ENCODE measurements at places on chromosomes 3 and 15.
A peak's percentile ranks its signal among the peaks of the same experiment; 100 is the strongest.

- DNase-seq = peak; percentile 82
These were observed 15.3 kb downstream of the DNAJC13 start for GRCh38 chr3:132432639-132433038.

DNA sequence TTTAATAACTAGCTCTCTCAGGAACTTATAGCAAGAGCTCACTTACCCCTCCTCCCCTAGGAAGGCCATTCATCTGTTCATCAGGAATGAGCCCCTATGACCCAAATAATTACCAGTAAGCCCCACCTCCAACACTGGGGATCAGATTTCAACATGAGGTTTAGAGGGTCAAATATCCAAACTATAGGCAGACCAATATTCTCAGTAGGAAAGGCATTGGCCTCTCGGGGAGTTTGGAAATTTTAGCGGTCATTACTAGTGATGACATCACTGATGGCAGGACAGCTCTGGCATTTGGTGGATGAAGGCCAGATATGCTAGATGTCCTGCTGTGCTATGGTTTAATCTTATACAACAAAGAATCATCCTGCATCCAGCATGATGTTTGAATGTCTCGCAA lies 15.2 kb upstream of the CD47 start:
- no peak for DNase-seq

- no peak for DNase-seq
These were observed 77.2 kb upstream of the CFAP20DC start for GRCh38 chr3:59127071-59127470.

- DNase-seq = no peak
These were observed 145.7 kb upstream of the MEIS2 start for GRCh38 chr15:37246065-37246464.

GRCh38 chr3:15164340-15164739 lies 41.7 kb upstream of the CAPN7 start:
- DNase-seq = no peak

DNA sequence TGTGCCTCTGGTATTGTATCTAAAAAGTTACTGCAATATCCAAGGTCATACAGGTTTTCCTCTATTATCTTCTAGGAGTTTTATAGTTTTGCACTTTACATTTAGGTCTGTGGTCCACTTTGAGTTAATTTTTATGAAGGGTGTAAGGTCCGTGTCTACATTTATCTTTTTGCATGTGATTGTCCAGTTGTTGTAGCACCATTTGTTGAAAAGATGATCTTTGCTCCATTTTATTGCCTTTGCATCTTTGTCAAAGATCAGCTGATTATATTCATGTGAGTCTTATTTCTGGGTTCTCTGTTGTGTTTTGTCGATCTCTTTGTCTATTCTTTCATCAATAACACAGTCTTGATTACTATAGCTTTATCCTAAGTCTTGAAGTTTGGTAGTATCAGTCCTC lies 6.7 kb downstream of the CHRNA7 start:
- no peak for DNase-seq

GRCh38 chr3:38566215-38566528 lies 70.0 kb downstream of the EXOG start:
- no peak for DNase-seq

DNA sequence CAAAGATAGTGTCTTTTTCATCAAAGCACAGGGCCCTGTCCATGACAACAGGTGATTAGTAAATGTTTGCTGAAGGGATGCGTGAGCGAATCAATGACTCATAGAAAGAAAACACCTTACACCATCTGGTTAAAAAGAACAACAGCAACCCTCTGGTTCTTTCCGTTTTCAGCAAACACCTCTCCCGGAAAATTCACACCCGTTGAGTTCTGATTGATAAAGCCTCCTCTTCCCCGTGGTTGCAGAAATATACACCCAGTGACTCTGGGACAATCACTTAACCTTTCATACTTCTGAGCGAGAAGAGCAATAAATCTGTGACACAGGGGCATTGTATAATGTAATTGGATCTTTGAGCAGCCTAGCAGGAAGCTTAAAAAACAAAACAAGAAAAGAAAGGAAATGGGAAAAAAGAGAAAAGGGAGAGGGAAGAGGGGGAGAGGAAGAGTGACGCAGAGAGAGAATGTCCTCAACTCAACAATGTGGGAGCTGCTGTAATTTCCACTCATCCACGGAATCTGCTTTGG lies 37.6 kb downstream of the ADAMTS9 start:
- no peak for DNase-seq

DNA sequence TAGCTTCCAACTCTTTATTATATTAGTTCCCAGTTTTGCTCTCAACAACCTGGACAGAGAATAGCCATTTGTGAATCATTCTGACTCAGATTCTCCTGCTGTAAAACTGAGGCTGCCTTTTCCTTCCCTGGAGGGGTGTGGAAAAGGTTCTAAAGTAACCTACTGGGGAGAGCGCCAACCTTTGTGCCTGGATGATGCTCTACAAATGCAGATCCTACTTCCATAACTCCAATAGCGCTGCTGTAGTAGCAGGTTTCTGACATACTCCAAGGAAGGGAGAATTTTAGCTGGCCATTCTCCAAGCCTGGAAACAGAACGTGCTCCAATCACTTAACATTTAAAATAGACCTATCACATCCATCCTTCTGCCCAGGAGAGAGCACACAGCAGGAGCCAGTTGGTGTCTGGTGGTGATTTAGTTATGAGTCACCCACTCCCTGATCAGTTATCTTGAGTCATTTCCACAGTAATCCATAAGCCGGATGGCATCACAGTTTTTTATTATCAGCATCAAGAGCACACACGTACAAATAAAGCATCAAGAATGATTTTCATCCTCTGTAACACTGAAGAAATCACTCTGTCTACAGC lies 38.3 kb downstream of the MYH15 start:
- DNase-seq = peak; percentile 16

GRCh38 chr3:49771340-49771938 lies 14.9 kb downstream of the IP6K1 start:
- no peak for DNase-seq

DNA sequence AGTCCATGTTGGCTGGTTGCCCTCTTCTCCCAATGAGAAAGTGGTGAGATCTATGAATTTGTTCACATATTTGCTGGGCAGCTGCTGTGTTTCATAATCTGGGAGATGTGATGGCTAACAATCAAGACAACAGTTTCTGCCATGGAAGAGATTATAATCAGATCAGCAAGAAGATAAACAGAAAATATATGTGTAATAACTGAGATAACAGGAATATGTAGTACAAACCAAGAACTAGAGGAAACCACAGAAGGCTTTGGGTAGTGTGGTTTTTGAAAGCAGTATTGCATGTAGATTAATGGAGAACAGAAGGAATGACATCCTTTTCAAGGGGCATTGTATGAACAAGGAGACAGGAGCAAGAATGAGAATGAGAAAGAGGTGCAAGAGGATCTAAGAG lies 12.2 kb upstream of the CSTA start:
- DNase-seq = no peak

DNA sequence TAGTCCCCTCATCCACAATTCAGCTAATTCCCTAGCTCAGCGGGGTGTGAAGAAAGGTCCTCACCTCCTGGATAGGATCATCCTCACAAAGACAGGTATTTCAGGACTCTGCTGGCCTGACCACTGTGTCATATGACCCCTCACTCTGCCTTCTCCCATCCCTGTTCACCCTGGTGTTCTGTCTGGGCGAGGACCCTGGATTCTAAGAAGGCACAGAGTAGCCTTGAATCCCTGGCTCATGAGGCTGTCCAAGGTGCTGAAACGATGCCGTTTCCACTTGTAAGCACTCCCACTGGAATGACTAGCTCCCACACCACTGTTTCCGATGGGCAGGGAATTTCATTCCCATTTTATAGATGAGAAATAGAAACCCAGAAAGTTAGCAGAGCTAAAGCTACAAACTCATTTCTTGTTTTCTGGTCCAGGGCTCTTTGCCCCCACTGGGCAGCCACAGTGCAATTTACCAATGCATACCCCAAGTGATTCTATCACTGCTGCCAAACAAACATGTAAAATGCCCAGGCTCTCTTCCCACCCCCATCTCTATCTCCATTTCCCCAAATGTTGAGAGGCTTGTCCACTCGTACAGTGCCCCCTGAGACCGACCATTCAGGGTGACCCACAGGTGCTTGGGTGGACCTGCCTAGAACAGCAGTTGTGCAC lies 83.2 kb downstream of the RAB11A start:
- peak; percentile 35 for DNase-seq

DNA sequence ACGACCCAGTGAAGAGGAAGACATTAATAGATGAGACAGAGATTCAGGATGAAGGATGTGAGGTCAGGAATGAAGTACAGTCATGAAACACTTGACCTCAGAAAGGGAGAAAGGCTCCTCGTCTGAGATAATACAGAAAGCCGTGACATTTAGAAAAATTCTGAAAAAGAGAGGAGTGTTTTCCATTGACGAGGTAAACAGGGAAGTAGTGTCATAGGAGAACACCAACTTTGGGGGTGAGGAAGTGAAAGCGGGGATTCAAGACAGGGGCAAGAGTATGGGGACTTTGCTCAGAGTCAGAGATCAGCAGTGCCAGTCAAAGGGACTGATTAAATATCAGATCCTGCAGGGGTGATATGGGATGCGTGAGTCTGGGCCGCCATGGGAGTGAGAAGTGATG lies 160.9 kb downstream of the PLCL2 start:
- no peak for DNase-seq

DNA sequence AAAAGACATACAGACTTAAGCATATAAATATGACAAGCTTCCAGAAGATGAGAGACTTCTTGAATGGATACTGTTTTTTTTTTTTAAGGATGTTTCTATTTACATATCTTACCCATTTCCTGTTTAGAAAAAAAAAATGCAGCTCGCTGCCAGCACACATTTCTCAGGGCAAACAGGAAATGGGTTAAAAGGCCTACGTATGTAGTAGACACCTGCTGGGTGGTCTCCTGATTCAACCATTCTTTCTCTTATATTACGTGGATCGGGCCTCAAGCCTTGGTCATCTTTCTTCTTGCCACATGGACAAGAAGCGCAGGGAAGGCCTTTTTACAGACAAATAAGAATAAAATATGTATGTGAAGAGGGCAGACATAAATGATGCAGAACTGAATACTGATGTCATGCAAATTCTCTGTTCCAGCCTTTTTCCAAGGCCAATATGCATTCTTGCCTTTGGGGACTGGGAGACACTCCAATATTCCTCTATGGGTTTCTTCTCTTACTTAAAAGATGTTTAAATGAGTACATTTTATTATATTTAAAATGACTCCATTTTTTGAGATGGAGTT lies 35.0 kb upstream of the TJP1 start:
- no peak for DNase-seq

DNA sequence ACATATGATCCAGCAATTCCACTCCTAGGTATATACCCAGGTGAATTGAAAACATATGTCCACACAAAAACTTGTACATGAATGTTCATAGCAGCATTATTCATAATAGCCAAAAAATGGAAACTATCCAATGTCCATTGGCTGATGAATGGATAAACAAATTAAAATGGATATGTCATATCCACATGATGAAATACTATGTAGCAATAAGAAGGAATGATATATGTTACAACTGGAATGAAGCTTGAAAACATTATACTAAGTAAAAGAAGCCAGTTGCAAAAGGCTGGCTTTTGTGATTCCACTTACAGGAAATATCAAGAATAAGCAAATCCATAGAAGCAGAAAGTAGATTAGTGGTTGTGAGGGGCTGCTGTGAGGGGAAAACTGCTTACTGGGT lies 33.7 kb downstream of the BNC1 start:
- no peak for DNase-seq

DNA sequence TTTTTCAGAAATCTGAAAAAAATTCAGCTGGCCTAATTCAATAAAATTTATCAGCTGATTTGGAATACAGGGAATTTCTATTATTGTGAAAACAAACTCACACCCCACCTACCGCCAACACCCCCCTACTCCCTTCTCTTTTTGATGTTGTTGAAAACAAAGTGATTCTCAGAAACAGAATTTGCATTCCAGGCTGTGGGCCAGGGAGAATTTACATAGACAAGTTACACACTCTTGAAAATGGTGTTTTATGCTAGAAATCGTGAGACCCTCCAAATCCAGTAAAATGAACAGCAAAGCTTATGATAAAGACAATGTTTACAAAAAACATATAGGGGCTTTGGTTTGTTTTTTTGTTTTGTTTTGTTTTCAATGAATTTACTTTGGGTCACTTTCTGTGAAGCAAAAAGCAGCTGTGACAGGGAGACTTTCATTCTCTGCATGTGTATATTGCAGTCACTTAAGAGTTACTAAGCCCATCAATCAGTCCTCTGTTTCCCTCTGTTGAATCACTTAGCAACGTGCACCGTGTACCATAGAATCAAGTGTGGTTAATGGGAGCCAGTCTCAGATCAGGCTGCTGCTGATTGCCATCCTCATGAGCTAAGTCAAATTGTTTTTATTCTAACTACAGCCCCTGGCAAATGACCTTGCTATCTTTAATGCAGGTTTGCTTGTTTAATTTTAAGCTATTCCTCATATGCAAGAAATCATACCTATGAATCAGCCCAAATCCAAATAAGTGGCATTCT lies 159.8 kb downstream of the ALCAM start:
- DNase-seq = no peak

- DNase-seq = peak; percentile 95
These were observed at the start of the genes LRRC49 and THAP10 for GRCh38 chr15:70892002-70892911. LRRC49 (plus strand) TSS chr15:70892826; CDS start chr15:70892895, 69 bp downstream. THAP10 (minus strand) TSS chr15:70892433; CDS start chr15:70892272, 161 bp downstream.

- DNase-seq = no peak
These were observed 19.9 kb downstream of the TMEM212 start for GRCh38 chr3:171862993-171863521.

- peak; percentile 47 for DNase-seq
These were observed 346.8 kb downstream of the CNTN3 start for GRCh38 chr3:74267588-74268184.

DNA sequence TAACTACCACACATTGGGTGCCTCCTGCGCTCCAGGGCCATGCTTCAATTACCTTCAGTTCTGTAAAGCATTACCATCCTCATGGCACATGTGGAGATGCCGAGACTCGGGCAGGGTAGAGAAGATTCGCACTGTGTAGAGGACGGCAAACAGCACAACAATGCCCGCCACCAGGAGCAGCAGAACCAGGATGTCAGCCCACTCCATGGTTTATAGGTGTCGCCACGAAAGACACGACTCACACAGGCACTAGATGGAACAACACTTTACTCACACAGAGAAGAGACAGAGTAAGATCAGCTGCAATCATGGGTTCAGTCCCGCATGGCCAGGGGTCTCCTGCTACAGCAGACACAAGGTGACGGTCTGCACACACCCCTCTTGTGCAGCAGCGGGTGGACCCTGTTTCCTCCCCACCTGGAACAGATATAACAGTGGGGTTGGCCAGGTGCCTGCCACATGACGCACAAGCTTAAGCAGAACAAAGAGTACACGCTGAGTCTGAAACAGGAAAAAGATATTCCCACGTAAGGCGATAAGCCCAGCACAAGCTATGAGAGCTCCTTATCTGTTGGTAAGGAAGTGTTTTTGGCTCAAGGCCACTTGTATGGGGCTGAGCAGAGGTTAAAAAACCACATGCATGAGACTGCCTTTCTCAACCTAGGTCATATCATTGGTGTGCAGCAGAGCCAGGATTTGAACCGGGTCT lies 2.5 kb upstream of the TBC1D21 start:
- DNase-seq = peak; percentile 92

GRCh38 chr15:43132830-43133429 lies 456 bp upstream of the TMEM62 start:
- DNase-seq = no peak

DNA sequence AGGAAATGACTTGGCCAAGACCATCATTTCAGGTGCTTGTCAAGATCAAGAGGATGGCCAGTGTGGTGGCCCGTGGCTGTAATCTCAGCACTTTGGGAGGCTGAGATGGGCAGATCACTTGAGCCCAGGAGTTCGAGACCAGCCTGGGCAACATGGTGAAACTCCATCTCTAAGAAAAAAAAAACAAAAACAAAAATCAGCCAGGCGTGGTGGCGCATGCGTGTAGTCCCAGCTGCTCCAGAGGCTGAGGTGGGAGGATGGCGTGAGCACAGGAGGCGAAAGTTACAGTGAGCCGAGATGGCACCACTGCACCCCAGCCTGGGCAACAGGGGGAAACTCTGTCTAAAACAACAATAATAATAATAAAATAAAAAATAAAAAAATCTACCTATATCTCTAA lies 15.0 kb downstream of the CRABP1 start:
- DNase-seq = no peak
